ENCODE measurements at places on chromosomes 13 and 19.

GRCh38 chr13:101185606-101186005, 230.7 kb downstream of the NALCN start:
- no peak for DNase-seq

GRCh38 chr13:42720113-42720857, 61.1 kb upstream of the FAM216B start:
- DNase-seq: no peak

GRCh38 chr19:35447606-35448469, at the start of gene FFAR2:
TSS of gene FFAR2 (plus strand) at chr19:35448257. CDS start at chr19:35449715, 1,458 bp downstream.
- no peak for DNase-seq

- no peak for DNase-seq
These were observed 540.4 kb downstream of the IRS2 start for GRCh38 chr13:109246001-109246400.

DNA sequence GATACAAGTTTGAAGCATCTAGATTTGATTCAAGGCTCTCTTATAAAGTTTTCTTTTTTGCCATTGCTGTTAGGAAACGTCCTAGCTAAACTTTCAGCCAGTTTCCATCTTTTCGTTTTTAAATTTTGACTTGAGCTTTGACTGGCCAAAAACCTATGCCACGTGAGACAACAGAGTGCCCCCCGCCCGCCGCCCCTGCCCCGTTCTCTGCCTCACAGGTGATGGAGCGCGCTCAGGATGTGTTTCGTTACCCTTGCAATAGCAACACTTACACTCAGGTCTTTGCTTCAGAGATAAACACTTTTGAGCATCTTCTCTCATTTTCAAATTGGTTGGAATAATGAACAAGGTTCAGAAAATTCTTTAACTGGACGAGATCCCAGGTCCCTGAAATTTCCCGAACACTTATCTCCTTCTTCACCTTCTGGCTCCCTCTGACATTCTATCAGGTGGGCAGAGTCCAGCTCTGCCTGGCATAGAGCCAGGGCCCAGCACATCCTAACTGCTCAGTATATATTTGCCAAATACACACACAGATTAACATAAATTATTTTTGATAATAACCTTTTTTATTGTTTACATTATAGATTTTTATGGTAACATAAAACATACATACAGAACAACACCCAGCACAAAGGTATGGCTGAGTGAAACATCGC, 301.1 kb downstream of the IRS2 start:
- no peak for DNase-seq

DNA sequence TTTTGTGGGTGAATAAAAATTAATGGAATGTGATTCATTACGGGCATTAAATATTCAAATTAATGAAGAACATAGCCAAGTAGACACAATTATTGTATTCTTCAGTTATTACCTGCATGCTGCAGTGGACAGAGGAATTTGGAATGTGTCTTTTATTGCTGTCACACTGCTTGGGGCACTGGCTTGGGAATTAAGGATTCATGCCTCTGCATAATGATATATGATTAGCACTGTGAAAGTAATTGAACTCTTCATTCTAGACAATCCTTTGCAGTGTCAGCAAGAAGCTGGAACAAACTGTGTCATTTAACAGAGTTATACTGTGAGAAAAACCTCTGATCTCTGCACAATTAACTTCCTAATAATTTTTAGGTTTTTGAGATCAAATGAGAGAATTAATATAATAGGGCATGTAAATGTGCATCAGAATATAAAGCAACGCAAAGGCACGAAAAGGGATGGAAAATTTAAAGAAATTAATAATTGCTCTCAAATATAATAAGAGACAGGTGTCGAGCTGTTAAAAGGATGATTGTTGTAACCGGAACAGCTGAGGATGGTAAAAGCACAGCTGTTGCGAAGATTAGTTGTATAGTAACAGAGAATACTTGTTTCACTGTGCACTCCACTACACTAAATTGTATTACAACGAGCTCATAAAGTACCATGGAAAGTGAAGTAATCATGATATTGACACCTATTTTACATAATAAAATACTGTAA, 235.1 kb upstream of the MIR17HG start:
- DNase-seq: no peak

- DNase-seq: no peak
These were observed 365.6 kb upstream of the SLC10A2 start for GRCh38 chr13:103431856-103432255.

GRCh38 chr19:45166723-45167252, 6.0 kb upstream of the NKPD1 start:
- no peak for DNase-seq

GRCh38 chr13:60583911-60584753, 187.1 kb downstream of the TDRD3 start:
- DNase-seq: no peak

- no peak for DNase-seq
These were observed 26.3 kb upstream of the DCLK1 start for GRCh38 chr13:36157480-36157879.

DNA sequence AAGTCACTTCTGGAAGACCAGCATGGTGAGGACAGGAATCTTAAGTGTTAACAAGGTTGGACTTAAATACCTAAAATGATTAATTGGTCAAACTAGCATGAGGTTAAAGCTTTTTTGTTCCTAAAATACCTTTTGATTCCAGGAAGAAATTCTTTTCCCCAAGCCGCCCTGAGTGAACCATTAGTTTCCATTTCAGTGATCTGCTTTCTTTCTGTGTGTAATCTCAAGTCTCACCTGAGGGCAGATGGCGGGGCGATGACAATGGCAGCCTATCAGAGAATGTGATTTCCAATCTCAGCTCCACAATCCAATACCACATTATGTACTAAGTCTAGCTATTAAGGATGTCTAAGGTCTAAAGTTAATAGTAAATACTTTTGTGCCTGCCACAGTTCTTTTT, 390.9 kb upstream of the SGCG start:
- no peak for DNase-seq

DNA sequence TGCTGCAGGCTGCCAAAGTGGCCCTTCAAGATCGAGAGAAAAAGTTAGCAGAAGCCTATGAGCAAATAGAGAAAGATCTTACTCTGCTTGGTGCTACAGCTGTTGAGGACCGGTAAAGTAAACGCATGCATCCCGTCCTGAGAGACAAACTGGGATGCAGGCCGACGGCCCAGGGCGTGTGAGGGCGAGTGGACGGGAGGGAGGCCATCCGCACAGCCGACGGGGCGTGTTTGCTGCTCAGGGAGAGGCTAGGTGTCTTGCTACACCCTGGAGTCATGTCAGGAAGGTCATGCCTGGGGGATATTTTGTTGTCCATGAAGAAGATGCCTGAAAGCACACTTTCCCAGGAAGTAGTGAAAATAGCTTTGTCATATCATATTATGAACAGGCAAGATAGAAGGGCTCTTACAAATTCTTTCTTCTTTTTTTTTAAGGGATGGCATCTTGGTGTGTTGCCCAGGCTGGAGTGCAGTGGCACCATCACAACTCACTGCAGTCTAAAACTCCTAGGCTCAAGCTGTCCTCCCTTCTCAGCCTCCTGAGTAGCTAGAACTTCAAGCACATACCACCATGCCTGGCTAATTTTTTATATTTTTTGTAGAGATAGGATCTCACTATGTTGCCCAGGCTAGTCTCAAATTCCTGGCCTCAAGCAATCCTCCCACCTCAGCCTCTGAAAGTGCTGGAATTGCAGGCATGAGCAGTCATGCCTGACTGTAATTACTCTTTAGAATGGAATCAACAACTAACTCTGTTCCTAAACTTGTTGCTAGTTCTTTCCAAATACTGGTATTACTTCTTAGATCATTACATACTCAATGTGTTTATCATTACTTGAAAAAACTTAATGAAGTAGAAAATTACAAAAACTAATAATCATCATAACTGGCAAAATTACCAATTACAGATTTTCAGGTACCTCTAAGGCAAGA, 117.6 kb upstream of the MCF2L start:
- no peak for DNase-seq

DNA sequence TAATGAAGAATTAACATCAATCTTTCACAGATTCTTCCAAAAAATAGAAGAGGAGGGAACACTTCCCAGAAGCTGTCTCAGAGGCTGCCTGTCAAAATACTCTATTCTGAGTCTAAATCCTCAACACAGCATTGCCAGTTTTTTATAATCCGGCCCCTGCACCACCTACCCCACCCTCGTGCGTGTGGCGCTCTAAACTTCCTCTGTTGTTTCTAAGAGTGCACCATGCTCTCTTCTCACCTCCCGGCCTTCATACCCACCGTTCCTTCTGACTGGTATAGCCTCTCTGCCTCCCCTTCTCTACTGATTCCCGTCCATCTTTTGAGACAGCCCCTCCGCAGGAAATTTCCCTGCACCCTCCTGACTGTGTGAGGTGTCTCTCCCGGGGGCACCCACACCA, 136.8 kb downstream of the KATNAL1 start:
- DNase-seq: no peak

DNA sequence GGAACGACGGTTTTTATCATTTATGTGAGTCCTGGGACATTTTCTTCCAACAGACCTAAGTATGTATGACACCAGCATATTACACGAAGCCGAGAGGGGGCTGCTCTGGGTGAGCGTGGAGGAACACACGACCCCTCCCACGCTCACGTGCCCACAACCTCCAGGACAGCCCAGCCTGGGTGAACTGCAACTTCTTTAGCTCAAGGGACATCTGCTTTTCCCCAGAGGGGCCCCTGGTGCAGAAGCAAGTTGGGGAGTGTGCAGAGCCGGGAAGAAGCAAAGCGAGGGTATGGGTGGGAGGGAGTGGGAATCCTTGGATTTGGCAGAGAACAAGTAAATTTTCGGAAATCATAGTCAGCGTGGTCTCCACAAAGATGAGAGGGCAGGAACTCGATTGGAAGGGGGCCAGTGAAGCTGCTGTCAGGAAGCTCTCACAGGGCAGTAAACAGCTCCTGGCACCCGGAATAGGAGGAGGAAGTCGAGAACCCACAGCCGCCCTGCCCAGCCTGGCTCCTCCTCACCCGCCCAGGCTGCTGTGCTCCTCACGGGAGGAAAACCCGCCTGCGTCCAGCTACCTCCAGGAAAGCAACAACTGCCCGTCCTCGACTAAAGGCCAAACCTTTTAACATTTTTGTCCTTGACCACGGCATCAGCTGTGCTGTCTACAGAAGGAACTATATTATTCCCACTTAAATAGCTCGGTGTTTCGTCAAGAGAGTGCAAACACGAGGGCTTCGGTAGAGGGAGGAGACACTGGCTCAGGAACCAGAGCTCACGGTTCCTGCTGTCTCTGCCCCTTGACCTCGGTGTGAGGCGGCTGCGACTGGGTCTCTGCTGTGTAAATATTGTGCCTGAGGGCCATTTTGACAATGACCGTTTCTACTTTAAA, 17.2 kb upstream of the CFAP97D2 start:
- no peak for DNase-seq

GRCh38 chr13:25783601-25784024, 268.2 kb downstream of the SHISA2 start:
- no peak for DNase-seq

DNA sequence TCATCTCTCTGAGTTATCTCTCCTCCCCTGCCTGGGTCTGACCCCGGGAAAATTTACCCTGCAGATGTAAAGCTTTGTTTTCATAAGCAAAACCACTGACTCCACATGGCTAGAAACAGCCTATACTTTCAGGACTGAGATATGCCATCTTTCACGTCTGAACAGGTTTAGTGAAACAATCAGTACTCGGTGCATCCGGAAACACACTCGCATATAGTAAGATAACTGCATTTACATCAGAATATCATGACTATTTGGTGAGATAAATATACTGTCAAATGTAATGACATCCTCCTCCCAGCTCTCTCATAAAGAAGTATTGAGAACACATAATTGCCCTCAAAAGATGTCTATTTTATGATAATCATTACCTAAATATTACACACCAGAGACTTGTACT, 172.8 kb downstream of the EFNB2 start:
- no peak for DNase-seq

- no peak for DNase-seq
These were observed 4.2 kb downstream of the LTBP4 start for GRCh38 chr19:40605216-40605971.

DNA sequence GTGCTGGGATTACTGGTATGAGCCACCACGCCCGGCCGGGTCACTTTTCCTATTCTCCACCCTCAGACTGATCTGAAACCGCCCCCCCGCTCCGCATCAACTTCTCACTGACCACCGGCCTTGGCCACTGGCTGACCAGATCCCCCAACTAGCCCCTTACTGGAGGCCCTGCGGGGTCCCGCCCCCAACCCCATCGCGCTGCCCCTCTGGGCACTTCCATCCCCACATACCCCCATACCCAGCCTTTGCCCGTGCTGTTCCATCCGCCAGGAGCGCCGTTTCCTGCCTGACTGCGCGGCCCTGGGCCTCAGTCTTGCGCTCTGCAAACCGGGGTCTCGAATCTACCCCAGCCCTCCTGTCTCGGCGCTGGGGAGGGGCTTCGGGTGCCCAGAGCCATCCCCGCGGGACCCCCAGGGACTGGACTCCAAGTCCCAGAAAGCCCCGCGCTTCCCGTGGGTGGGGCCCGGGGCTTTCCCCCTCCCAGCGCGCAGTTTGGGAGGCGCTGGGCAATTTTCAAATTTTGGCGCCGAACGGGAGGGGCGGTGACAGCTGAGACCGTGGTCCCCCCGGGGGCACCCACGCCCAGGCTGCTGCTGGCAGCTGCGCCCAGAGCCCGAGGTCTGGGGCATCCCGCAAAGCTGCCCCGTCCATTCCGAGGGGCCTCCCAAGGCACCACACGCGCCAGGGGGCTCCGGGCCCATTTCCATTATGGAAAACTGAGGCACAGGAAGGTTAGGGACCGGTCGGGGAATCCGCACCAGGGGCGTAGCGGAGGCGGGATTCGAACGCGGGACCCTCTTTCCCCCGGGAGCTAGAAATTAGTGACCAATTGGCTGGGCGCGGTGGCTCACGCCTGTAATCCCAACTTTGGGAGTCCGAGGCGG, 5.2 kb upstream of the LMNB2 start:
- DNase-seq: no peak

DNA sequence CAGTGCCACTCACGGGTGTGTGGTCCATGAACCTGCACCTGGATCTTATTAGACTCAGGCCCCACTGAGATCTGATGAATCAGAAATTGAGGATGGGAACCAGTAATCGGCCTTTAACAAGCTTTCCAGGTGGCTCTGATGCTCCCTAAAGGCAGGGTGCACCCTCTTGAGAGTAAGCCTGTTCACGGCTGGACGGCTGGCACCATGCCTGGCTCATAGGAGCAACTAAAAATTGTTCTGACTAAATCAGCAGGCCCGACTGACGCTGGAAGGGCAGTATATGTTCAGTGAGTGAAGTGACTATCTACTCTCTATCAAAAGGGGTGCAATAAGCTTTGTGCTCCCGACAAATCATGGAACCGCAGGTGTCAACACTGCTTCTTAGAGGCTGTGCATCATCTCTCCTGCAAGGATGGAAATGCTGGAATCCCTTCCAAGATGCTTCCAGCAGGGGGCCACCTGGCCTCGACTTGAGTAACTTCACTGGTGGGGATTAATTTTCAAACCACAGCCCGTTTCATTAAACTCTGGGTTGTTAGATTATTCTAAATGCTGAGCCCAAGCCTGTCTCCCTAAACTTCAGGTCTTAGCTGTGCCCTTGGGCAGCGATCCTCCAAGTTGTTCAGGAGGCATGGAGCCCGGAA, 28.4 kb downstream of the TMTC4 start:
- no peak for DNase-seq

GRCh38 chr13:45055198-45055901, 65.0 kb upstream of the GTF2F2 start:
- DNase-seq: no peak
